ENCODE measurements at places on chromosomes 11 and 22.

DNA sequence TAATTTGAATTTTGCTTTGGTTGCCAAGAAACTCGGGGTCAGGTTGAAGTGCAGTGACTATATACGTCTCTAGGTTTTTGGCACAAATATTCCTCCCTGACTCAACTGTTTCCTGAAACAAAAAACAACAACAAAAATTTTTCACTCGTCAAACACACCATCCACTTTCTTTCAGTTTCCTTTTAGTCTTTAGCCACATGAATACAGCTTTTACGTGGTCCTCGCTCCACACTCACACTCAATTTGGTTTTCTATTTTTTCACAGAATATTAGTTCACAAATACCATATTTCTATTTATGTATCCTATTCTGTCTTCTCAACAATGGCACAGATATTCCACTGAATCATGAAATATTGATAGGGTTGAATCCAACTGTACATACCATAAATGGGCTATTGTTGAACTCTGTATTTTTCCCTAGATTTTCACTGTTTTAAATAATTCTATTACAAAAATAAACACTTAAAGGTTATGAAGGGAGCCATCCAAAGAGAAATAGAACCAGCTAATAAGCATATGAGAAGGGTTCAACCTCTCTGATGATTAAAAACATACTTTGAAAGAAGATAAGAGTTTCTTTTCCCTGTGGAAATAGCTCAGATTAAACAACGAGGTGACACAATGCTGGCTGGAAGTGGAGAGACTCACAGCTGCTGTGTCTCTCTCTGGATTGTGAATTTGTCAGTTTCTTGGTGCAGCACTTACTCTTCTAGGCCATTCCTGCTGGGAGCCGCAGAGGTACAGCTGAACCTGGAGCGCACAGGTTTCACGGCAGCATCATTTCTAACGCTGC is 5.1 kb upstream of the FBLN1 start:
- DNase-seq = no peak

- no peak for DNase-seq
Observed at GRCh38 chr11:64089493-64089892, 53.8 kb downstream of the FLRT1 start.

DNA sequence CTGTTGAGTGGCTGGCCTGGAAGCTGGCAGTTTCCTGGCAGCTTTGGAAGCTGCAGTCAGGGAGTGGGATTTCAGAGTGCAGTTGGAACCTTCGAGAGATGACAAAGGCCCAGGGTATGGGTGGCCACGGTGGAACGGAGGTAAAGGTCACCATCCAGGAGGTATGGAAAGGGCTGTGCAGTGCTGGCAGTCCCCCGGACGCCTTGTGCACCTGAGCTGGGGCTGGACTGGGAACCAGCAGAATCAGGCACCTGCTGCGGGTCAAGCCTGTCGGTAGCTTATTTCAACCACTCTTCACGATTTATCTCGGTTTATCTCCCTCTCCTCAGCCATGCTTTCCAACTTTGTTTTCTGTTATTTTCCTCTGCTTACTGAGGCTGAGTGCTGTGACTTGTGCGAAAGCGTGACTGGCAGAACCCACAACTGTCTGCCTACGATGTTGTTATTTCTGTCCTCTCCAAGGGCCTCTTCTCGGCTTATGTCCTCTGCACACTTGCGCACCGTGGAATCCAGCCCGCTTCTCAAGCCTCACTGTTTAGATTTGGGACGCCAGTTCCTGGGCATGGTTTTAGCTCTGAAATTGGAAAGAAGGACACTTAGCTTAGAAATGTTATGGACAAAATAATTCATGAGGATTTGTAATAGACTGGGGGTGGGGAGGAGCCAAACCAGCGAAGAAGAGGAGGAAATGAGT is 24.0 kb upstream of the ATXN10 start:
- DNase-seq = no peak

GRCh38 chr11:123535401-123535800 is 105.3 kb downstream of the GRAMD1B start:
- DNase-seq = no peak

- no peak for DNase-seq
Observed at GRCh38 chr11:35919244-35919643, 24.6 kb upstream of the LDLRAD3 start.

DNA sequence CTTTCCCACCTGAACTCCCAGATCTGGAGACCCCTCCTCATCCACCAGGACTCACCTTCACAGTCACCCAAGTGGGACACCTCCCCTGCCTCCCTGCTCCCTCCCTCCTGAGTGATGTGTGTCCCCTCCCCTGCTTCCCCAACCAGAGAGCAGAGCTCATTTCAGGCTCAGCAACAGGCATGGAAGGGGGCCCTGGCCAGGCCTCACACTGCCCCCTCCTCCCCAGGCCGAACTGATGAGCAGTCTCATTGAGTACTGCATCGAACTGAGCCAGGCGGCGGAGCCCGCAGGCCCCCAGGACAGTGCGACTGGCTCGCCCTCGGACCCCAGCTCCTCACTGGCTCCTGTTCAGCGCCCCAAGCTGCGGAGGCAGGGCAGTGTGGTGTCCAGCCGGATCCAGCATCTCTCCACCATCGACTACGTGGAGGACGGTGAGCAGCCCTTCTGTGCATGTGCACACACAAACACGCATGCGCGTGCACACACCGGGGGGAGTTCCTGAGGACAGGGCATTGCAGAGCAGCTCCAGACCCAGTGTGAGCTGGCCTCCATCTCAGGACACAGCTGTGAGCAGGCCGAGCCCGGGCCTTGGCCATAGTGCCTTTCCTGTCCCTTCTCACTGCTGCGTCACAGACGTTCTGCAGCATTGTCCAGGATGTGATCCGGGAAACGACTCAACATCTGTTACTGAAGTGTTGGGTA is 17.8 kb upstream of the NEAT1 start:
- DNase-seq = no peak

GRCh38 chr11:3642071-3642951 is 519 bp upstream of the ART5 start:
- DNase-seq = peak; percentile 60

DNA sequence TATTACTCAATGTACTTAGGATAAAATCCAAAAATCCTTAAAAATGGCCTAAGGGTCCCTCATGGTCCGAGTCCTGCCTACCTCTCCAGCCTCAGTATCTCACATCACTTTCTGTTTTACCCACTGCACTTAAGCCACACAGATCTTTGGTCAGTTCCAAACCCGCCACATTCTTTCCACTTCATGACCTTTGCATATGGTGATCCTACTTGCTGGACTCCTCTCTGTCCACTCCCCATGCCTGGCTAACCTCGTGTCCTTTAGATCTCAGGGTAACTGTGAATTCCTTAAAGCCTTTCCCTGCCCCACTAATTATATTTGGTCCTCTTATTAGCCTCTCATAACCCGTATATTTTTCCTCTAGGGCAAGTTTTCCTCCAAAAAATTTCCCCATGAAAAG is 1.2 kb downstream of the NUP160 start:
- no peak for DNase-seq

DNA sequence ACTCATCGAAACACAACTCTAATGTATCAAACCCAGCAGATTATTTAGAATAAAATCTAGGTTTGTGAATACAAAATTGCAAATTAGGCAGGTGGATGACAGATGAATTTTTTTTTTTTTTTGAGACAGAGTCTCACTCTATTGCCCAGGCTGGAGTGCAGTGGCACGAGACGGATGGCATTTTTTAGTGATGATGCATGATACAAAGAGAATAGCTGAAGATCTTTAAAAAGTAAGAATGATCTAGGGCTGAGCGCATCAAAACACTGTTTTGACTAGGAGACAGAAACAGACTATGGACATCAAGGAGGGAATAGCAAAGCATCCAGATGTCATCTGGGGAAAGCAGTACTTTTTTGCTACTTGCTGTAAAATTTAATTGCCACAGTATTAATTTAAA is 63.8 kb downstream of the IMMP1L start:
- DNase-seq = no peak

GRCh38 chr11:36702330-36703054 is 104.5 kb upstream of the RAG2 start:
- DNase-seq = peak; percentile 61

DNA sequence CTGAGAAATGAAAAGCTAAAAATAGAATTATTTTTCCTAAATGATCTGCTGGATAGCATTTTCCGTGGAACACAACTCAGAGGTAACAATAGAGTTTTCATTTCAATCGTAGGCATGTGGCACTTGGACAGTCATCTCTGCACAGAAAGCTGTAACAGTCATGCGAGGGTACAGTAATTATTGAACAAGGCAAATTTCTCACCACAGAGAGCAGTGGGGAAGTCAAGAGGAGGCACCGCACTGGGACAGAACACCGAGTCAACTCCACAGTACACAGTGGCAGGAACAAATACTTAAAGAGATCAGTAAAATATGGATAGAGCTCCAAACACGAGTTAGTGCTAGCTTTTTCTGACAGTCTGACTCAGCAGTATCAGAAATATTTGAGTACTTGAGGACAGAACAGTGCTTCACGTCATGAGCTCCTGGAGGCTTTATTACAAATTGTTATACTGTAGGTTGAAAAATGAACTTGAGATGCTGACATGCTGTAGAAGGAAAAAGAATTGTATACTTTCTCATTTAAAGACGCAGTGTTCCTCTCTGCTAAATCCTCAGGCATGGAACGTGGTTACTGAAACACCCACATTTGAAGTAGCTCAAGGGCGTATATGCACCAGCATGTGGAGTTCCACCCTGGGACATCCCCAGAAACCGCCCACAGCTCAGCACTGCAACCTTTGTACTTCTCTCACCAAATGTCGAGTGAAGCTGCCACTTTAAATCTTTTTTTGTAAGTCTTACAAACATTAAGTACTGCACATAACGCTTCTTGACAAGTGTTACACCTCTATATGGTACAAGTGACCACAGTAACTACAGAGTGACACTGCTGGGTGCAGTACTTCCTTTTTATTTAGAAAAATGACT is 27.4 kb upstream of the YPEL1 start:
- no peak for DNase-seq

DNA sequence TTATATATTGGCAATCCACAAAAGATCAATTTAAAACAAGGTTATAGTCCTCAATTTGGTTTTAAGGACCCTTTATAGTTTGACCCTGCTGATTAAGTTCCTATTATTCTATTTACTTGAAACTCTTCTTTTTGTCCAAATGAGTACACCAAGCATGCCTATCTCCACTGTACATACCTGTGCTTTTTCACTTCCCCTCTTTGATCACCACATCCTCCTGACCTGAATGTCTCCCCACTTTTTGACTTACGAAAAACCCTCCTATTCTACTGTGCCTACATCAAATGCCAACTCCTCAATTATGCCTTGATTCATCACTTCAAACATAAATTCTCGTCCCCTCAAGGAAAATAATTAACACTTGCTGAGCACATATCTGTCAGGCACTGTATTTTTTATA is 113.5 kb downstream of the SOX6 start:
- no peak for DNase-seq

- DNase-seq = no peak
Observed at GRCh38 chr11:88206751-88207150, 31.5 kb upstream of the RAB38 start.

DNA sequence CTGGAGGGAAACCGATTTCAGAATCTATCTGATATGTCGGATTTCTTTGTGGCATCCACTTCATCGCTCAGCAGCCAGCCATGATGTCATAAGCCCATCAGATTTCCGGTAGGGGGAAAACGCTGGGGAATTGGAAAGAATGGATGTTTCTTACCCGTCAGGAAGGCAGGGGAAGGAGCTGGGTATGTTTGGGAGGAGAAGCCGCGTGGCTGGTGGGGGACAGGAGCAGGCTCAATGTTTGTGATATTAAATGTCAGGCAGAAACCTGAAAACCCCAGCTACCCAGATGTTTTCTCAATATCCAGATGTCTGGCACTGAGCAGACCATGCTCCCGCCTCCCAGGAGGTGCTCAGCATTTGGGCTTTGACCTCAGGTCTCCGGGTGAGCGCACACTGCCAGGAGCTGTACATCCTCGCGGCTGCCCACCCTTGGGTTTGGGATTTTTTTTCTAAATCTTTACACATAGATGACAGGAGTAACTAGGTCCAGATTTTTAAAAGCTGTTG is 67.5 kb downstream of the NFAM1 start:
- no peak for DNase-seq

DNA sequence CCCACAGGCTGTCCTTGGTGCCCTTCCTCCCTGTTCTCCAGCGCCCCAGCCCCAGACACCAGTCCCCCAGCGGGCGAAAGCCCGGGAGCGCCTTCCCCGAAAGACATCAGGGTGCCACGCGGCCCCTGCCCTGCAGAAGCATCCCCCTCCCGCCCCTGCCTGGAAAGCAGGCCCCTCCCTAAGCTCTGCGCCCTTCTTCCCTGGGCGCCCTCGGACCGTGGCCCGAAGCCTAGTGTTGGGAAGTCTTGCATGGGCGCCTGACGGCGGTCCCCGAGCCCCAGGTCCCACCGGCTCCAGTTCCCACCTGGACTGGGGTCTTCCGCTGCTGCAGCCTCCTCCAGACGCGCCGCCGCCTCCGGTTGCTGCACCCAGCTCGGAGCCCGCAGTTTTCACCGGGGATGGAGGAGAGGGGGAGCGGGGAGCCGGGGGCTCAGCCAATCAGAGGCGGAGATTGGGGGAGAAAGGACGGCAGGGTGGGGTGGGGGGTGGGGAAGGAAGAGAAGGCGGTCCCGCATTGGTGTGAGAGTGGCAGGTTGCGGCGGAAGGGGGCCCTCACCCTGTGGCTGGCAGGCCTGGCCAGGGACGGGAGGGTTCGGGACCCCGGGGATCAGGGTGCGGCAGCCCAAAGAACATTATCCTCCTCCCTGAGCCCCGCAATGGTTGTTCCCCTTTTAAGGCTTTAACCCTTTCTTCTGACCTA is at the start of gene THY1:
Gene THY1, minus strand, starts transcription at position 364 of the 700 bp plus-strand sequence. CDS start 2,267 bp downstream, outside the sequence.
- DNase-seq = no peak

- DNase-seq = no peak
Observed at GRCh38 chr11:47317064-47317828, 35.3 kb downstream of the MYBPC3 start.

DNA sequence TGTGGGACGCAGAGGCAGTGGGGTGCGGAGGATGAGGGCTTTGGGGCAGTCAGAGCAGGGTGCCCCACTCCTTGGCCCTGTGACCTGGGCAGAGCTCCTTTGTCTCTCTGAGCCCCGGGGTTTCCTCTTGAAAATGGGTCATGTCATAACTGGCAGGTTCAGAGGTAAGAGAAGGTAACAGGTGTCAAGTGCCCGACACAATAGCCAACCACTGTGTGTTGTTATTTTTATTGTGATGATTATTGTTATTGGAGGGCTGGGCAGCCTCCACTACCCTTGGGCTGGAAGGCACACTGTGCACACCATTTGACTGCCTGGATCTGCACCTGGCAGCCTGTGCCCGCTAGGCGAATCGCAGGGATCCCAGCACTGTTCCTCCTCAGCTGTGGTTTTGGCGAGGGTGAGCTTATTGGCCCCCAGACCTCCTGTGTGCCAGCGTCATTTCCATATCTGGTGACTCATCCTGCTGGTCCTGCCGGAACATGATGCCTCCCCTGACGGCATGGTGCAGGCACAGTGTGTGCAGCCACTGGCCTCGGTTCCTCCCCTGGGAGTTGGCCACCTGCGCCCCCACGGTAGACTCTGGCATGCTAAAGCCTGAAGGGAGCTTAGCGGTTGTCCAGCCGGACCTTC is 15.4 kb upstream of the SOX10 start:
- DNase-seq = peak; percentile 82

GRCh38 chr11:10303558-10304363 is 1.1 kb upstream of the ADM start:
- DNase-seq = no peak

- DNase-seq = no peak
Observed at GRCh38 chr22:38607680-38608079, 37.7 kb upstream of the DMC1 start.
